ENCODE measurements at places on chromosomes 1 and 21. TPM values are rescaled to one million over a fixed set of nuclear protein-coding genes. Genes with fewer than 3 reads are reported as not detected.

Gene BNIPL
- total RNA-seq = 1.2 TPM

Gene RIPPLY3
- total RNA-seq = not detected

Gene SV2A
- total RNA-seq = 15.2 TPM

Gene LRRC7
- total RNA-seq = not detected

Gene SELP
- total RNA-seq = 0.83 TPM

Gene CD1E
- not detected for total RNA-seq

GRCh38 chr1:53878492-53879105 is 11.0 kb downstream of the YIPF1 start:
- no peaks in the 10 kb centered on the region for H3K4me1 ChIP-seq
- H3K36me3 ChIP-seq = peaks cover 31% of the 10 kb centered on the region
- no peak for DNase-seq
- H3K27me3 ChIP-seq = no peaks in the 10 kb centered on the region
- no peak overlapping the region for H3K27ac ChIP-seq
- no peak overlapping the region for H3K4me3 ChIP-seq

DNA sequence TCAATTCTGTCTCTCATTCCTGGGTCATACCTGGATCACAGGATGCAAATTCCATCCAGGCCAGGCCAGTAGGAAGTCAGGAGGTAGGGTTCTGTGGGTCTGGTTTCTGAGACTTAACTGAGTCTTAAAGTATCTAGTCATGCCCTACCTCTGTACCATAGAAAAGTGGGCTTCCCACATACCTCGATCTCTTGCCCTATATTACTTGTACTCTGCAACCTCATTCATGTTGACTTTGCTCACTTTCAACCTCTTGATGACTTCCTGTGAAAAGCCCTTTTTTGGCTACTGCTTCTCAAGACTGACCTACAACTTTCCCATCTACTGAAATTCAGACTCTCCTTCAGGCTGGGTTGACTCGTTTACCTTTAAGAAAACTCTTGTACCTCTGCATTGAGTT is 128.9 kb upstream of the C8B start:
- H3K4me3 ChIP-seq = no peak overlapping the region
- no peaks in the 10 kb centered on the region for H3K4me1 ChIP-seq
- no peak overlapping the region for H3K27ac ChIP-seq
- no peaks in the 10 kb centered on the region for H3K27me3 ChIP-seq
- no peak for DNase-seq

GRCh38 chr1:208137193-208137592 is 107.0 kb downstream of the PLXNA2 start:
- no peaks in the 10 kb centered on the region for H3K36me3 ChIP-seq
- no peak for DNase-seq
- no peaks in the 10 kb centered on the region for H3K27me3 ChIP-seq
- H3K27ac ChIP-seq = no peak overlapping the region
- no peak overlapping the region for H3K4me3 ChIP-seq

- H3K4me3 ChIP-seq = peak overlapping the region; percentile 98
- H3K27me3 ChIP-seq = no peaks in the 10 kb centered on the region
- peak overlapping the region; percentile 95 for H3K27ac ChIP-seq
- peaks cover 39% of the 10 kb centered on the region for H3K4me1 ChIP-seq
- peaks cover 69% of the 10 kb centered on the region for H3K36me3 ChIP-seq
Measured at GRCh38 chr1:150577557-150578271, 1.7 kb downstream of the MCL1 start.

- no peaks in the 10 kb centered on the region for H3K4me1 ChIP-seq
- no peak overlapping the region for H3K4me3 ChIP-seq
- no peaks in the 10 kb centered on the region for H3K27me3 ChIP-seq
- no peaks in the 10 kb centered on the region for H3K36me3 ChIP-seq
- no peak for DNase-seq
- H3K27ac ChIP-seq = no peak overlapping the region
Measured at GRCh38 chr21:23003951-23004350, 2005.7 kb downstream of the NCAM2 start.

DNA sequence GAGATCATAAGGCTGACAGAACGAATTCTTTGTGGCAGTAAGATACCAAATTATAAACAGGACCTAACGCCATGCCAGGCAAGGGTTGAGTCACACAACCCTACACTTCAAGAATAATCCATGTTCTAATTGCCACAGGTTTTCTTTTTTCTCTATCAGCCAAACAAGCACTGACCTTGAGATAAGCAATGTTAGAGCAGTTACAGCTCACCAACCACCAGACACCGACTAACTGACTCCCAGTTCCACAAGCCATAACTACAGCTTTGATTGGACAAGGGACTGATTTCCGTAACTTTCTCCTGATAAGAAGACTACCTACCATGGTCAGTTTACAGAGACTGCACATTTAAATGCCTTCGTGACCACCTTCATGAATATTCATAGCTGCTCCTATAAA is 149.6 kb downstream of the PTPRU start:
- H3K4me3 ChIP-seq = no peak overlapping the region
- H3K27ac ChIP-seq = no peak overlapping the region
- H3K4me1 ChIP-seq = no peaks in the 10 kb centered on the region
- H3K27me3 ChIP-seq = peaks cover 9% of the 10 kb centered on the region
- DNase-seq = no peak
- no peaks in the 10 kb centered on the region for H3K36me3 ChIP-seq

- H3K27me3 ChIP-seq = no peaks in the 10 kb centered on the region
- peak overlapping the region; percentile 98 for H3K27ac ChIP-seq
- peaks cover 22% of the 10 kb centered on the region for H3K36me3 ChIP-seq
Measured at GRCh38 chr1:151838222-151839081, 1.2 kb downstream of the C2CD4D start.

- H3K36me3 ChIP-seq = peaks cover 2% of the 10 kb centered on the region
- peaks cover 14% of the 10 kb centered on the region for H3K4me1 ChIP-seq
- no peak overlapping the region for H3K4me3 ChIP-seq
Measured at GRCh38 chr1:42392255-42392654, 11.7 kb downstream of the RIMKLA start.

DNA sequence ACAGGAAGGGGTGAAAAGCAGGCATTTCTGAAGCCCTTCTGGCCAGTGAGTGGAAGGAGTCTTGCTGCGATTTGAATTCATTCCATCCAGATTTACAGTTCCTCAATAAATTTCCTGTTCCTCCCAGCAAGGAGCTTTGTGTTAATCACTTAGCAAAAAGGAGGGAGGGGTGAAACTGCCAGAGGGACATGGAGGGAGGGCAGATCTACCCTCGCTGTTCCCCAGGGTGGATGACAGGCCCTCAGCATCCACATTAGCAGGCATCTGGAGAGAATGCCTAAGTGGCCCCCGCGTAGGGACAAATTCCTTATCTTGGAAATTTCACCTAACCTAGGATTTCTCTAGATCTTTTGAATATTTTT is 1.2 kb downstream of the ETV3 start:
- peaks cover 65% of the 10 kb centered on the region for H3K4me1 ChIP-seq
- peak overlapping the region; percentile 86 for H3K27ac ChIP-seq
- DNase-seq = no peak
- peaks cover 53% of the 10 kb centered on the region for H3K36me3 ChIP-seq

DNA sequence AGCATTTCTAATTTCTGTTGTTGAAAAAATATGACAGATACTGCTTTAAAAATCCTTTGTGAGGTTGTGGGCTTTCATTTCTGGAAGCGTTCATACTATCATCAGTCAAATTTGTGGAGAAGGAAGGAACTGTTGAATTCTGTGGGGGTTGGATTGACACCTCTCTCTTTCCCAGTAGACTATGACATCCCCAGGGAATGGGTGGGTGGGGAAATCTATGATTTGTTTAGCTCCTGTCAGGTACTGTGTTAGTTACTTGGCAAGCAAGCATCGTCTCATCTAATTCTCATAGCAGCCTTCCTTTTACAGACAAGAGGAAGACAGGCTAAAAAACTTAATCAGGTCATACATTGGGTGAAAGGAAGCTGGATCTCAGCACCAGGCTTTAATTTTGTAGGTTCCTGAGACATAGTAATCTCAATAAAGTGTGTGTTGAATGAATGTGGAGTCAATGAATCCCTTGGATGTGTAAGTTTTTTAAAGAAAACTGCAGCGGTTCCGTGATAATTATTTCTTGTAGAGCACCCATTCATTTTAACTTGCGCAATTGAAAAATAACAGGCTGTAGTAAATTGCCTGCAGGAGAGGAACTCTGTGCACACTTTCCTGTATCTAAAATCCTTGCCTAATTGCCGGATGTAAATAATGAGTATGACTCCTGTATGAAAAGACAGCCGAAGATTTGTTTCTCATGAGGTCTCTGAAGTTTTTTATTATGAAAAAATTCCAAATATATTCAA is 60.6 kb downstream of the MYOM3 start:
- no peaks in the 10 kb centered on the region for H3K36me3 ChIP-seq
- no peak overlapping the region for H3K27ac ChIP-seq
- H3K4me3 ChIP-seq = no peak overlapping the region
- H3K27me3 ChIP-seq = no peaks in the 10 kb centered on the region
- H3K4me1 ChIP-seq = no peaks in the 10 kb centered on the region

- H3K27me3 ChIP-seq = no peaks in the 10 kb centered on the region
- H3K27ac ChIP-seq = no peak overlapping the region
- DNase-seq = no peak
- H3K4me1 ChIP-seq = peaks cover 11% of the 10 kb centered on the region
Measured at GRCh38 chr1:25501235-25502058, 42.0 kb upstream of the LDLRAP1 start.

DNA sequence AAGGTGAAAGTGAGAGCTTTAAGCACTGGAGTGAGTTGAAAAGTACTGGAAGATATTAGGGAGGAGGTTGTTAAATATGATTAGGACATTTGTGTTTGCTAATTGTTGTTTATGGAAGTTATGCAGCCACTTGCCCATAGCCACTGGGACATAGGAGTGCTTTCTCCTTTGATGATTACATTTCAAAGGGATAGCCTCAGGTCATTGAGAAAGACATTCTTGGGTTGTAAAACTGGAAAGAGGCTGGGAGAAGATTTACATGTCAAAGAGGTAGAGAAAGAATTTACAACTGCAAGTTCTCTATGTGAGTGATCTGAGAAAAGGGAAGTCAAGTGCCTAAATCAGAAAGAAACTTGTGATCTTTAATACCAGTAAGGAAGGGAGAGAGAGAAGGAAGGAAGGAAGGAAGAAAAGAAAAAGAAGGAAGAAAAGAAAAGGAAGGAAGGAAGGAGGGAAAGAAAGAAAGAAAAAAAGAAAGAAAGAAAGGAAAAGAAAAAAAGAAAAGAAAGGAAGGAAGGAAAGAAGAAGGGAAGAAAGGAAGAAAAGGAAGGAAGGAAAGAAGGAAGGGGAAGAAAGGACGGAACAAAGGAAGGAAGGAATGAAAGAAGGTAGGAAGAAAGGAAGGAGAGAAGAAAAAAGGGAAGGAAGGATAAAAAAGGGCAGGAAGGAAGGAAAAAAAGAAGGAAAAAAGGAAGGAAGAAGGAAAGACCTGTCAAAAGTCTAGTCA is 284.6 kb upstream of the DPYD start:
- H3K27me3 ChIP-seq = peaks cover 2% of the 10 kb centered on the region
- H3K4me3 ChIP-seq = no peak overlapping the region
- no peak overlapping the region for H3K27ac ChIP-seq
- DNase-seq = no peak
- no peaks in the 10 kb centered on the region for H3K36me3 ChIP-seq

- peaks cover 7% of the 10 kb centered on the region for H3K27me3 ChIP-seq
- no peak overlapping the region for H3K27ac ChIP-seq
- no peaks in the 10 kb centered on the region for H3K36me3 ChIP-seq
Measured at GRCh38 chr1:6157528-6158174, 22.5 kb downstream of the CHD5 start.

GRCh38 chr1:116006486-116006964 is 30.2 kb downstream of the SLC22A15 start:
- DNase-seq = no peak
- peak overlapping the region; percentile 82 for H3K27ac ChIP-seq
- no peaks in the 10 kb centered on the region for H3K27me3 ChIP-seq
